ENCODE measurements at places on chromosomes 4 and X. TPM values are rescaled to one million over a fixed set of nuclear protein-coding genes. Genes with fewer than 3 reads are reported as not detected.

Gene LANCL3
- polyA plus RNA-seq: 0.26 TPM

Gene PCYT1B
- polyA plus RNA-seq: 1.2 TPM

Gene DDX53
- not detected for polyA plus RNA-seq

Gene TCEAL3
- 10.5 TPM for polyA plus RNA-seq

Gene PCDH11X
- 0.58 TPM for polyA plus RNA-seq

Gene CCDC149
- 13.8 TPM for polyA plus RNA-seq

Gene DKK2
- polyA plus RNA-seq: 22.7 TPM

Gene CNGA2
- not detected for polyA plus RNA-seq

Gene SERTM2
- polyA plus RNA-seq: 1.5 TPM

Gene MAGEA12
- polyA plus RNA-seq: not detected

Gene SSX1
- not detected for polyA plus RNA-seq

Gene GSTCD
- 7.5 TPM for polyA plus RNA-seq

Gene PGRMC1
- 75.5 TPM for polyA plus RNA-seq

Gene EOLA1
- polyA plus RNA-seq: 21.6 TPM

Gene SH2D1A
- polyA plus RNA-seq: 0.19 TPM

Gene UGT2B11
- not detected for polyA plus RNA-seq

Gene PPP4R3C
- not detected for polyA plus RNA-seq

Gene MFAP3L
- polyA plus RNA-seq: 1.7 TPM

Gene DNAAF6
- not detected for polyA plus RNA-seq

Gene REPS2
- polyA plus RNA-seq: 7.1 TPM

Gene TBC1D8B
- polyA plus RNA-seq: 3.5 TPM

Gene HSD17B13
- polyA plus RNA-seq: not detected

Gene ATP2B3
- polyA plus RNA-seq: 0.36 TPM

Gene SLC49A3
- 19.1 TPM for polyA plus RNA-seq

Gene ALAS2
- 14.7 TPM for polyA plus RNA-seq

Gene GAGE12J
- polyA plus RNA-seq: not detected

Gene PRDM8
- polyA plus RNA-seq: 17.1 TPM

Gene EMCN
- 29.7 TPM for polyA plus RNA-seq

All from hindlimb muscle (tissue), 1 donor.